Activated CD4-positive, alpha-beta memory T cell treated with anti-CD3 and anti-CD28 coated beads for 36 hours (primary cell): ENCODE measurements at places on chromosomes 11 and 22. TPM values are rescaled to one million over a fixed set of nuclear protein-coding genes. Genes with fewer than 3 reads are reported as not detected.

DNA sequence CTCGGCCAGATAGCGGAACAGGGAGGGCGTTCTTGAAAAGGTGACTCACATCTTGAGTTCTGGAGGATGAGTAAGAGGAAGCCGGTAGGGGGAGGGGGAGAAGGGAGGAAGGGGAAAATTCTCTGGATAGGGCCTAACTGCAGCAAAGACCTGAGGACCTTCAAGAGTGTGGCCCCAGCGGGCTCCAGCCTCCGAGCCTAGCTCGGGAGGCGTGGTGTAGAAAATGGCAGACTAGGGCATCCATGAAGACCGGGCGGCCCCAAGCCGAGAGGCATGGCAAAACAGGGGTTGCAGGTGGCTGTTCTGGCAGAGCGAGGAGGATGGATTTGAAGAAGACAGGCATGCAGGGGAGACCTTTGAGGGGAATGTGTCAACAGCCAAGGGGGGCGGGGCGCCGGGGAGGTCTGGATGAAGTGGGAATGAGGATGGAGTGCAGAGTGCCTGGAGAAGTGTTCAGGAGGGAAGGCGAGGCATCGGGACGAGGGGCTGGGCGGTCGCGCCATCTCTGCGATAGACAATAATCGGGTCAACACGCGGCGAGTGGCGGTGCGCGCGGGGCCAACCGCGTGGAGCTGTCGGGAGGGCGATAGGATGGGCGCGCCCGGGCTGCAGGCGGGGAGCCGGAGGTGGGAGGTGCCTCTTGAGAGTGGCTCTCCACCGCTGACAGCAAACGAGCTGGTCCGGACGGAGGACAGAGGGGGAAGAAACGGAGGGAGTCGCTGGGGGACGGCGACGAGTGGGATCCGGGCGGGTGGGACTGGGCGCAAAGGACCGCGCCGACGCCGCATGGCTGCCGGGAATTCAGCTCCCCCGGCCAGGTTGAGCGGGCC, 40.0 kb upstream of the CREB3L1 start:
- no peaks in the 10 kb centered on the region for H3K36me3 ChIP-seq
- H3K27me3 ChIP-seq: peaks cover 4% of the 10 kb centered on the region
- H3K4me3 ChIP-seq: peak overlapping the region; percentile 82
- DNase-seq: peak; percentile 79
- H3K27ac ChIP-seq: peak overlapping the region; percentile 88

DNA sequence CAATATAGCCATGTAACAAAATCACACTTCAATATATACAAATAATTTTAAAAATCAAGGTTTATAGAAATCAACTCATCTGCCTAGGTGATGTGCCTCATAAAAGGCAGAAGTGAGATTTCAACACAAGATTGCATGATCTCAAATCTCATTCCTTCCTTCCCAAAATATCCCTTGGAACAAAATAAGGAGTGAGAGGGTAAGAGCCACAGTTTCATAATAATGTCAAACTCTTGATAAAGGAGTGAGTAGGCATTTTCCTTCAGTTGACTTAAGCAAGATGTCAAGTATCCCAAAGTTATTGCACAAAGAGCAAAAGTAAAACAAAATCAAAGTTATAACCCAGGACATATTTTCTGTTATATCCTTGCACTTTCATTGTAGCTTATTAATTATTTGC, 81.3 kb downstream of the C22orf31 start:
- DNase-seq: no peak
- no peaks in the 10 kb centered on the region for H3K36me3 ChIP-seq
- H3K4me3 ChIP-seq: no peak overlapping the region

DNA sequence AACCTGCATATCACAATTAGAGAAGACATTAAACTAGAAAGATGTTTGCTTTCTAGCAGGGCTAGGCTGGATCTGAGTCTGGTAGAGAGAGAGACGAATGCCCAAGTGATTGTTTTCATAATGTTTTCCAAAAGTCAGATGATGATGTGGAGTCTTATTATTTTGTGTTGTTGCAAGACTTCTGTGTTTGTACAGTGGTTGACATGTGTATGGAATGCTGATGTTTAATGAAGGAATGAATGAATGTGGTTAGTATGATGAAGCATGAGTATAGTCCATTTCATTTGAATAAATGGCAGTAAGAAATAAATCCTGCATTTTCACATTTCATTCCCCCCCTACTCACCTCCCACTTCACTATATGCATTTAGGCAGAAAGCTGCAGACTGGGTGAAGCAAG, 69.6 kb downstream of the PPP2R1B start:
- peaks cover 12% of the 10 kb centered on the region for H3K4me1 ChIP-seq
- no peak for DNase-seq
- no peaks in the 10 kb centered on the region for H3K27me3 ChIP-seq
- H3K4me3 ChIP-seq: no peak overlapping the region
- H3K36me3 ChIP-seq: no peaks in the 10 kb centered on the region

- no peak for DNase-seq
- no peaks in the 10 kb centered on the region for H3K36me3 ChIP-seq
- no peak overlapping the region for H3K4me3 ChIP-seq
- no peaks in the 10 kb centered on the region for H3K4me1 ChIP-seq
Measured at GRCh38 chr11:83511646-83512045, 225.5 kb upstream of the CCDC90B start.

DNA sequence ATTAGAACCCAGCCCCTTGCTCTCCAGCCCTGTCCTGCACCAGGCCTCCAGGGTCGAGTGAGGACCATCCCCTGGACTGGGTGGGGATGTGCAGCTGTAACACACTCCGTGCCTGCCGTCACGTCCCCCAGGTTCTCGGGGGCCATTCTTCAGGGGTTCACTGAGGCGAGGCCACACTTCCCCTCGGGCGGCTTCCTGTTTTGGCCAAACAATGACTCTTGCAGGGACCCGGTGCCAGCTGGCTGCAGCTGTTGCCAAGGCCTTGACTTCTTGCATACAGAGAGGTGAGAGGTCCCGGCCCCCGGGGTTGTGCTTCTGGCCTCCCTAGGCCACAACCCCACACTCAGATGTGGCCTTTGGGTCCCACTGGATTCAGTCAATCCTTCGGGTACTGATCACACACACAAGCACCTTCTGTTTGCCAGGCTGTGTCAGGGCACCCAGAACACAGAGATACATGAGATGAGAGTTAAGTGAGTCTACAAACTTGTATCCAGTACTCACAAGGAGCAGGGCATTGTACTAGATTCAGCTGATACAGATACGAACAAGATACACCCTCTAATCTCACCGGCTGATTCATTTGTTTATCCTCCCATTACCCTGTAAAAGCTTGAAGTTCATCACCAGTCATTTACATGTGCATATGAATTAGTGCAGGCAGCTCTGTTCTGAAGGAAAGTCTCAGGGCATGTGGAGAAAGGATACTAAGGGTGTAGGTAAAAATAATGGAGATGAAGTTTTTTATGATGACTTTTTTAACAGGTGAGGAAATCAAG, 32.9 kb downstream of the LRRC32 start:
- H3K4me3 ChIP-seq: no peak overlapping the region
- H3K4me1 ChIP-seq: peaks cover 7% of the 10 kb centered on the region
- no peaks in the 10 kb centered on the region for H3K36me3 ChIP-seq
- H3K27me3 ChIP-seq: peaks cover 17% of the 10 kb centered on the region

GRCh38 chr11:34416766-34417165, 22.0 kb upstream of the CAT start:
- H3K4me1 ChIP-seq: no peaks in the 10 kb centered on the region
- peaks cover 13% of the 10 kb centered on the region for H3K36me3 ChIP-seq
- H3K27ac ChIP-seq: no peak overlapping the region
- DNase-seq: no peak
- H3K4me3 ChIP-seq: no peak overlapping the region
- H3K27me3 ChIP-seq: peaks cover 16% of the 10 kb centered on the region

The OVOL1 gene
- not detected for total RNA-seq
